ENCODE measurements at places on chromosomes 6 and 20.

DNA sequence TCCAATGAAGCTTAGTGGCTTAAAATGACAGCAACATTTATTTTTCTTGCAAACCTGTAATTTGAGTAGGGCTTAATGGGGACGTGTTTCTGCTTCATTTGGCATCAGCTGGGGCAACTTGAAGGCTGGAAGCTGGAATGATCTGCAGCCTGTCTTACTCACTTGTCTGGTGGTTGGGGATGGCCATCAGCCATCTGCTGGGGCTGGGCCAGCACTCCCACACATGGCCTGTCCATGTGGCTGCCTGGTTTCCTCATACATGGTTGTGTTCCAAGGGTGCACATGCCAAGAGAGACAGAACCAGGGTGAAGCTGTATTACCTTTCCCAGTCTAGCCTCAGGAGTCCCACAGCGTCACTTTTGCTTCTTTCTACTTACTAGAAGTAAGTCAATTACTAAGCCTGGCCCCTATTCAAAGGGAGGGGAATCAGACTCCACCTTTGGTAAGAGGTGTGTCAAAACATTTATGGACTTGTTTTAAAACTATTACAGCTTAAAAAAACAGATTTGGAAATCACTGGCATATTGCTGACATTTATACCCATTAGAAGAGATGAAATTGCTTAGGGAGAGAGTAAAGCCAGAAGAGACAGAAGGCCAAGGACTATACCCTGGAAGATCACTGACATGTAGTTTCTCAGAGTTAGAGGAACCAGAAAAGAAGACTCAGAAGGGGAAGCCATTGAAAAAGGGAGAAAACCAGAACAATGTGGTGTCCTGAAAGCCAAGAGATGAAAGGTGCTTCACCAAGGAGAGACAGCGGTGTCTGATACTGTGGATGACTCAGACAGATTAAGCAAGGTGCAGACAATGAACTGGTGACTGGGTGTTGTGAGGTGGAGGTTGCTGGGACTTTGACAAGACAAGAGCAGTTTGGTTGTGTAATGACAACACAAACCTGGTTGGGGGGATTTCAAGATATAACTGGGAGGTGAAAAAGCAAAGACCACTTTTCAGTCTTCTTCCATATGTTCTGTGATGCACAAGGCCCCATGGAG lies 345.2 kb downstream of the GJA1 start:
- DNase-seq = no peak

DNA sequence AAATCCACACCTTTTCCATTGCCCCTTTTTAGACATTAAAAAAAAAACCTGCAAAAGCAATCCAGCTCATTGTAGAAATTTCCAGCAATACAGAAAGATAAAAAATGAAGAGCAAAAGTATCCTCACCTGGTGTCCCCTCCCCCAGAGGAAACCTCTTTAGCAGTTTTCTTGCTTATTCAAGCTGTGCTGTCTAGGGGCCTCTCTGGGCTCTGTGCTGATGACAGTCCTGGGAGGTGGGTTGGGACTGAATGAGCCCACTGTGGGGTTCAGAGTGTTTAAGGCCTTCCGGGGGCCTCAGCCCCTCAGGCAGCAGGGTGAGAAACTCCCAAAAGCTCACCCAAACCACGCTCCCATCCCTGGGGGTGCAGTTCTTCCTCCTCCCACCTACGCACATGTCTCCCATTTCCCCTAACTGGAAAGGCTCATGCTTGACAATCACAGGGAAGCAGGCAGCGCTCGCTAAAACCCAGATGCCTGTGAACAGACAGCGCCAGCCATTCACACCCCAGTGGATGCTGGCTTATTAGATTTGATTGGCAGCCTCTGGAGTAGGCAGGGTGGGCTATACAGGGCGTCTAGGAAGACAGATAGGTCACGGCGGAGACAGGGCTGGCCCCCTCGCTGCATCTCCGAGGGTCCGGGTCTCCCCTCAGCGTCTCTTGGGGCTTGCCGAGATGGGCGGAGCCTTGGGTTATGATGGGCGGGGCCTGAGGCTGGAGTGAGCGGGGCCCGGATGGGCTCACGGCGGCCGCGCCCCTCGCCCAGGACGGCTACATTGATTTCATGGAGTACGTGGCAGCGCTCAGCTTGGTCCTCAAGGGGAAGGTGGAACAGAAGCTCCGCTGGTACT lies 4.6 kb downstream of the GUCA1A start:
- DNase-seq = no peak

DNA sequence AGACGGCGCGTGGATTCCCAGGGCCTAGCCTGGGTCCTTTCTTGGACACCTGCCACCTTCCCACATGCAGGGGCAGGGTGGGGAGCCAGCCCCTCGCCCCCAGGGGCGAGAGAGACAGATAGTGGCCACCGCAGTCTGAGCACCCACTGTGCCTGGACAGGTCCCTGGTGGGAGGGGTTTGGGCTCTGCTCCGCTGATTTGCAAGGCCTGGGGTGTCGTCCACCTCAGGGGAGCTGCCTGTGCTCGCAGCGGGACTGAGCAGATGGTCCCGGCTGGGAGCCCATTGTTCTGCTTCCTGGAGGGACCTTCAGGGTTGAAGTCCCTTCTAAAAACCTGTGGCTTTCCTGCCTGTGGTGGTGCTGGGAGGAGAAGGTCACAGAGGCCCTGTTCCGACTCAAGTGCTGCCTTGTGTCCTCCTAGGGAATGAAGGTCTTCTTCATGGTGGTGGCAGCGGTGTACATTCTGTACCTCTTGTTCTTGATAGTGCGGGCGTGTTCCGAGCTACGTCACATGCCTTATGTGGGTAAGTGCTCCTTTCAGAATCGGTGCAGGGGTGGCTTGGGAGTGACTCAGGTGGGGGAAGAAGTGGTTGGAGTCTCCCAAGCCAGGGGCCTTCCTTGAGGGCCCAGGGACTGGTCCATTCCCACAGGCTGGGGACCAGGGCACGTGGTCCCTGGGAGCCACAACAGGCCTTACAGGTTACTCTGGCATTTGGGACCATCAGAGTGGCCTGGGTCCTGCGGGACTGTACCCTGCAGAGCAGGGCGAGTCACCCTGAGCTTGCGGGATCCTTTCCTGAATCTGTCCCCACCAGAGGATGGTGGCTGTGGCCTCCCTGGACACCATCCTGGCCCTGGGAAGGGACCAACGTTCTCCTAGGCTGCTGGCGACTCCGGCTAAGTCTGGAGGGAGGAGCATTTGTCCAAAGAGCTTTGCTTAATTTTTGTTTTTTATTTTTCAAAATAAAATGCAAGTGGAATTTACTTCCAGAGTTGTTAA lies 19.6 kb downstream of the DYNLT1 start:
- DNase-seq = peak; percentile 46

DNA sequence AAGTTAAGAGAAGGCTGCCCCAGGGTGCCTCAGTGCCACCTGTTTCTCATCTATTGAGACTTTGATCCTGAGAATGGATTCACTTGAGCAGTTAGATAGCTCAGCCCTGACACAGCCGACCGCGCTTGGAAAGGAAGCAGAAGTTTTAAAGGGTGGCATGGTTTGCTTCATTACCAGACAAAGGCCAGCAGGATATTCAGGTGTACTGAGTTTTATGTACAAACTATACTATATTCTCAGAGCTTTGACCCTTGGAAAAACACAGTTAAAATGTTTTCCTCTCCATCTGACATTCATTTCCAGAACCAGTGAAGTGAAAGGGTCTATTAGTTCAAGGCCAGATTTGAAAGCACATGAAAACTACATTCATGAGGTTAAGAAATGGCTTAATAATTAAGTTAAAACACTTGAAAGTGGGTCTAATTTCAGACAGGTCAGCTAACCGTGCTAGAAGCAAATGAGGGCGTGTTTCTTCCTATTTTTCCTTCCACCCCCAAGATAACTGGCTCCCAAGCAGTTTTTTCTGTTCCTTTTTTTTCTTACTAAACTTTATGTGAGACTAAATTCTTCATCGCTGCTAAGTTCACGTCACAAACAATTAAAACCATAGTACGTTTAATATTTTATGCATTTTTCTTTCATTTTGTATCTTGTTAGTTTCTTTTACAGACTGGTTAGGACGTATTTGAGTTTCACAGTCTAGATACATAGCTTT lies 385.3 kb upstream of the SOX4 start:
- no peak for DNase-seq

GRCh38 chr6:44504301-44504791 lies 116.8 kb downstream of the CDC5L start:
- no peak for DNase-seq

DNA sequence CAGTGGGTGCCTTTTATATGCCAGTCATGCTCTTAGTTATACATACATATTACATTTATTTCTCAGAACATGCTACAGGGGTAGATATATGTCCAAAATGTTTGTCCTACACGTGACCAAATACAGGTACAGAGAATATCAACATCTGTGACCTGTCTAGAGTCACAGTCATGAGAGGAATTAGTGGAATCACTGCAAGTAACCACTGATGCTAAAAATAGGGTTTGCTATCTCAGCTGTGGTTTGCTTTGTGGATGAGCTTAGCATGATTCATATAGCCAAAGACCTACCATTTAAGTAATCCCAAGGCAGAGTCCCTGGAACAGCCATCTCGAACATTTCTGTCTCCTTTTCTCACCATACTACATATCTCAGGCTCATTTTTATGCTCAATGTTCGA lies 32.3 kb downstream of the GSTA3 start:
- no peak for DNase-seq

DNA sequence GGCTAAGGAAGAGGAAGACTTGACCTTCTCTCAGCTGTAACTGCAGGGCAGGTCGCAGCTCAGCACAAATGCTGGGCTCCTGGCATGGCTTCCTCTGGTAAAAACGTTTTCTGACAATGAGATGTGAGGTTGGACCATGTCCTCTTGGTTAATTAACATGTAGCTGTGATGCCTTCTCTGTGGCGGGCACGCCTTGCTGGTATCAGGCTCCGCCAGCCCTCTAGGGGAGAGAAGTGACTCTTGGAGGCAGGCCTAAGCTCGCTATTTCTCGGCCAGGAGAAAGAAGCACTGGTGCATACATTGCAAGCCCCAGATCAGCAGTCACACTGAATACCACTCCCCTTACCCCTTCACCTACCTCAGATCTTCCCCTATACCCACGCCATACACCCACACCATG lies 65.0 kb downstream of the QRSL1 start:
- DNase-seq = no peak

GRCh38 chr20:19775353-19776253 lies 17.5 kb downstream of the RIN2 start:
- no peak for DNase-seq

DNA sequence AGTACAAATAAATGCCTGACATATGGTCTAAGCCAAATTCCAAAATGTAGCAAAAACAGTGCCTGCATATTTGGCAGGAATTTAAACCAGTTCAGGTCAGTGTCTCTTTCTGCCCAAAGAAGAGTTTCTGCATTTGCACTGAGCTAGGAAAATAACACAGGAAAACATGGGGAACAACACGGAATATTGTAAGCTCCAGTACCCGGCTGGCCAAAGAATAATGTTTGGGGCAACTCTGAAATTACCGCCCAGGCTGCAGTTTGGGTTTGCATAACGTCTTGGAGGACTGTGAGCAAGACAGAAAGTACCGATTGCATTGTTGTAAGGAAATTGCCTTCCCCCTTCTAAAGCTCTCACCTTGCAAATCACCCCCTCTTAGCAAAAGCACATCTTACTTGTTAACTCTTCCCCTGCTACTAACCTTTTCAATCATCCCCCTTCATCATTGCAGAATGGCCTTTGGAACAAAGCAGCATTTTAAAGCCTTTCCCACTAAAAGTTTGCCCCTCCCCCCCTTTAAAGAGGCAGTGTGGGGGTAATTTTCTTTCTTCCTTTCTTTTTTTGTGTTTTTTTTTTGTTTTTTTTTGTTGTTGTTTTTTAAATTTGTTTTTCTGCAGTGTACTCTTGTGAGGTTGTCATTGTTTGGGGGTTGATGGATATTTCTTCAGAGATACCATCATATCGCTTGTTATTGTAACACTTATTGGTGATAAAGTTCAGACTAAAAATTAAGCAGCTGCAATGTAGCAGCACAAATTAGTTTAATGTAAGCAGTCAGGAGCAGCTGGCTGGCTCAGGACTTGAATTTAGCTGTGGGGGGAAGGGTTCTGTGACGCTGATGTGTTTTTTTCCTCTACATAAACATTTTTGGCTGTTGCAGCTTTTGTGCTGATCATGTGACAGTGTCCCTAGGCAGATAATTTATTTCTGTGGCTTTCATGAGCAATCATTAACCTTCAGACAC lies 100.0 kb upstream of the CITED2 start:
- no peak for DNase-seq

DNA sequence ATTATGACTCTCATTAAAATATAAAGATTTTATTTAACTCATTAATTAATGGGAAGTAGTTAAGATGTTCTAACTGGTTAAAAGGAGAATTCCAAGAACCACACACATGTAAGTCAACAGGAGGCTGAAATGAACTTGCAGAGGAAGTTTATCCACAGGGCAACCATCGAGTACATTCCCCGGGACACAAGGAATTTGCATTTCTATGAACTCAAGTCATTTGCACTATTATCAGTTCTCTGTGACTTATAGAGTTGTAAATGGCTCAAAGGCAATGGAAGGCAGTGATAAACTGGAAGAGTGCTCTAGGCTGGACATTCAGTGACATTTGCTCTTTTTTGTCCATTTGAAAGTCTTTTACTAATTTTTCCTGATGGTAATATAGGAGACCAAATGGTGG lies 97.4 kb downstream of the SNX5 start:
- no peak for DNase-seq

DNA sequence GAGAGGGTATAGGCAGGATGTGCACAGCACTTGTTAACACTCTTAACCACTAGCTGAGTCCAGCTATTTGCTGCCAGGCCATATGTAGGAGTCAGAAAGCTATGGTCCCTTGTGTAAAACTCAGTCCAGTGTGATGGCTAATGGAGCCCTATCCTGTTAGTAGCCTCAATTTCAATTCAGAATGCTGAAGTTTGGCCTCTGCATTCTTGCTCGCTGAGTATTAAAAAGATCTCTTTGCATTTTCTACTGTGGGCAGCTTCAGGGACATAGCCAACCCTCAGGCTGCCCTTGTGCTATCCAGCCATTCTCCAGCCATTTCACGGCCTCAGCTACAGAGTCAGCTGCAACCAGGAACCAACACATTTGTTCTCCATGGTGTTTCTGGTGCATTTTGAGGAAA lies 92.5 kb downstream of the SPTLC3 start:
- no peak for DNase-seq

DNA sequence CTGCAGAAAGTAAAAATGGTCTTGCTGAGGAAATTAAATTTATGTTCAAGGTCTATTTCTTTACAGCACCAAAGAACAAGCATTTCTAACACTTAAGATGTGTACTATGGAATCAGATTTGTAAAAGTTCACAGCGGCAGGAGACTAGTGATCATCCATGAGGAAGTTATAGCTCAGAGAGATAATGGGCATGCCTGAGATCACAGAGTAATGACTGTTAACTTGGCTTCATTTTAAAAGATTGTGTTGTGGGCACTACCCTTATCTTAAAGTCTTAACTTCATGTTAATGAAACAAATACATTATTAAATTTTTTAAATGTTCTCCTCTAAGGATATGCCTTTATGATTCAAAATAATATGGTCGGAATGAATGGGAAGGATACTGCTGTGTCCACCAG lies 168.6 kb downstream of the GMPR start:
- DNase-seq = no peak

DNA sequence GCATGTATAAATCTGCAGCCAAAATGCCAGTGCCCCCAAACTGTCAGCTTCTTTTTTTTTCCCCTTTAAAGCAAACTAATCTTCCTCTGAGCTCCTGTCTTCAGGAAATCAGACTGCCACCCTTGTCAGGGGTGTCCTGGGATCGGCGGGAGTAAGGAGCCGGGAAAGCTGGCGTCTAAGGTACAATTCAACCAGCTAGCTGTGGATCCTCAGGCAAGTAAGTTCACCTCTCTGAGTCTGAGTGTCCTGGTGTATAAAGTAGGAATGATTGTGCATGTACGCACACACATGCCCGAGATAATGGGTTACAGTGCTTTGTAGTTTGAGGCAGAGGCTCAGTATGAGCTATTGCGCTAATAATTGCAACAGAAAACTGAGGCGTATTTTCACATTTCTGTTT lies 98.3 kb downstream of the ANKRD60 start:
- no peak for DNase-seq
